Right lobe of liver (tissue), 6 donors: ENCODE measurements at places on chromosomes 4 and X. TPM values are rescaled to one million over a fixed set of nuclear protein-coding genes. Genes with fewer than 3 reads are reported as not detected.

Gene TEX13D
- total RNA-seq, result not detected

Gene ADAMTS3
- total RNA-seq, result 0.12 TPM

Gene MAGEE2
- not detected for total RNA-seq

Gene MRFAP1
- 143 TPM for total RNA-seq

Gene XPNPEP2
- total RNA-seq, result 30.7 TPM

Gene CT83
- not detected for total RNA-seq

Gene PDZD4
- total RNA-seq, result 2.3 TPM

Gene CXCL5
- 0.10 TPM for total RNA-seq

Gene EPGN
- not detected for total RNA-seq
